Tibial nerve (tissue), 4 donors: ENCODE measurements at places on chromosomes 16 and 17. TPM values are rescaled to one million over a fixed set of nuclear protein-coding genes. Genes with fewer than 3 reads are reported as not detected.
A peak's percentile ranks its signal among the peaks of the same experiment; 100 is the strongest.

DNA sequence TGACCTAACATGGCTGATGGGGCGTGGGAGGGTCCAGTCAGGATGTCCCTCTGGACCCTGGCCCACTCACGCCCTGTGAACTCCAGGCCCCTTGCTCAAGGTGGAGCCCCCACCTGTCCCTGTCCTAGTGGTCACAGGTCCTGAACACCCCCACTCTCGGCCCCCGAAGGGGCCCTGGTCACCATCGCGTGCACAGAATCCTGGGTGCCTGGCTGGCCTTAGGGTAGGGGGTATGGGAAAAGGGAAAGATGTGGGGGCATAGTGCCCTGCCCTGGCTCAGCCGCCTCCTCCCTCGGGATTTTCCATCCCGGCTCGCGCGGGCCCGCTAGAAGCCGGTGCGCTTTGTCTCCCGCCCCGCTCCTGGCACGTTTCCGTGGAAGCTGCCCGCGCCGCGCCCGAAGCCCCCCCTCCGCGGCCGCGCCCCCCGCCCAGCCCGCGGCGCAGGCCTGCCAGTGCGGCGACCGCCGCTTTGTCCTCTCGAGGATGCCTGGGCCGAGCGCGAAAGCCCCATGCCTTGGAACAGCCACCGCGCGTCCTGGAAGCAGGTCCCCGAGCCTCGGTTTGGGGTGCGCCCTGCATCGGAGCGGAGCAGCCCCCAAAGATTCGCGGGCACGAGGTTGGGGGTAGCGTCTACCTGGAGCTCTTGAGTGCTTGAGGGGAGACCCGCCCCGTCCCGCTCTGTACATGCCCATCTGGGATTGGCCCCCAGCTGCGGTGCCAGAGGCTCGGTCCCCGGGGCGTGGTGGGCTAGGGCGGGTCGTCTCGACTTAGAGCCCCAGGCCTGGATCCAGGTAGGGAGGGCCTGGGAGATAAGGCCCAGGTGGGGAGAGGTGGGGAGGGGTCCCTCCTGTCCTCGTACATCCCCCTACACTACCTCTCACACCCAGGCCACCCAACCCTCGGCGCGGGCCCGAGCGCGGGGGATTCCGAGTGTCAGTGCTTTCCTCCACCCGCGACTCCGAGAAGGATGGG, 1.3 kb downstream of the SMPD3 start:
- DNase-seq: no peak

- DNase-seq: no peak
These were observed 1.5 kb downstream of the SNX29 start for GRCh38 chr16:11978080-11978479.

DNA sequence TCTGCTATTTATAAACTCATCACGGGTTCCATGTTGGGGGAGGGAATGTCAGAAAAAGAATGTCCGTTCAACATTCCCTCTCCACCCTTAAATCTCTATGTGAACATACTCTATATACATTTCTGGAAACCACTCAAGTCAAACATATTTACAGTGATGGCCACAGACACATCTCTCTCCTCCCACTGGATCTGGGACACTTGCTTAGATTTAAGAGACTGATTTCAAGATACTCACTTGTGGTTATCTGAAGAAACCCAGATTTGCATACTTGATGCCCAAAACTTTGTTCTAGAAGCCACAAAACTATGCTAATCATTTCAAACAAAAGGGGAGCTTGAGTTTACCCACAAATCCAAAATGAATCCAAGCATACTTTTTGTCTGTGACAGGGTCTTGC, 182.9 kb upstream of the SOX9 start:
- DNase-seq: no peak

Gene LASP1
- total RNA-seq: 110 TPM

- DNase-seq: no peak
These were observed 245.5 kb downstream of the STX8 start for GRCh38 chr17:9330141-9330540.

GRCh38 chr16:14375132-14375491, 254.9 kb downstream of the PARN start:
- DNase-seq: no peak

DNA sequence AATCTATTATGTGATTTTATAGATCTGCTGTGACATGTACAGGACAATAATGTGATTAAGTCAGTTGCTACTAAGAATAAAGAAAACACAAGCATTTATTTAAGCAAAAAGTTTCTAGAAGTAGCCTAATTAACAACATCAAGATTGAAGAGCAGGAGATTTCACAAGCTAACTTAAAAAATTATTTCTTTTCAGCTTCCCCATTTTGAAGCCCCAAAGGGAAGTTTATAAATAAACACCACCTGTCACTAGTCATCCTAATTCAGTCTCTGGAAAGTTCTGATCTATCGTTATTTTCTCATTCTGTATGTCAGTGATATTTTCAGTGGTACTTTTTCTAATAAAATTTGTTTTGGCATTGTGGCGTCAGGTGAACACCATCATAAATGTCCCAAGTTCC, 8.3 kb downstream of the CAPNS2 start:
- no peak for DNase-seq

- DNase-seq: no peak
These were observed 585 bp downstream of the MT2A start for GRCh38 chr16:56608876-56609462.

- no peak for DNase-seq
These were observed 26.8 kb downstream of the GP2 start for GRCh38 chr16:20300312-20301097.

- peak; percentile 68 for DNase-seq
These were observed 15.2 kb downstream of the KRT23 start for GRCh38 chr17:40922239-40922638.

Gene SLC13A2
- total RNA-seq: not detected

DNA sequence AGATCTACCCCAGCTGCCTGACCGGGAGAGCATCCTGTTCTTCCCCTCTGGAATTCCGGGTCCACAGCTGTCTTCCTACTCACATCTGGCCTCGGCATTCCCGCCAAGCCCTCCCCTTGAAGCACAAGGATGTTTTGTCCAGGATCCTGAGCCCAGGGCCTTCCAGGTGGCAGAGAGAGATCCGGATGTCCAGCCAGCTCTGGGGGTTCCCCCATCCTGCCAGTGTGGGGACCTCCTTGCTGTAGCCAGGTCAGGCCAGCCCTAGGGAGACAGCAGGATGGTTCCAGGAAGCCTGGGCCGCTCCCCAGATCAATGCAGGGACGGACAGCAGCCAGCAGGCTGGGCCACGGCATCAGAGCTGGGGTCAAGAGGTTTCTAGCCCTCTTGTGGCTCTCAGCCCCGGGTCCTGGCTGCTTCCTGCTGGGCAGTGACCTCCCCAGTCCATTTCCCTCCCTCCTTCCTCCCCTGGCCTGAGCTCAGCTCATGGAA, 55.3 kb downstream of the SOCS3 start:
- peak; percentile 72 for DNase-seq

- no peak for DNase-seq
These were observed 21.6 kb downstream of the CCDC182 start for GRCh38 chr17:57723427-57724025.

DNA sequence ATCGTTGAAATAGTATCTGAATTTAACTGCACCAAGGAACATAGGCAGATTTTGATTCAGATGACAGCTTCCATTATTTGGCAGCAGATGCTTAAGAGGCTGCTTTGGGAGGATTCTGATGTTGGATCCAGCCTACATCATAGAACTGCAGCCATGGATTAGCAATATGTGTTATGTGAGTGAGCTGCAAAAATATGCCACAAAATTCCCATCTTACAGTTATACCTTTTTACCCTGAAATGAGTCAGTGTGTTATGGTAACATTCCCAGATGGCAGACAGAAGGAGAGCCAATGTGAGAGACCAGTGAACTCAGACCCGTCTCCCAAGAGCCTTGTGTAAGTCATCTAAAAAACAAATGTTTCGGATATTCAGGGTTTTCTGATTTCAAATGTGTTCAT, 206.1 kb downstream of the CDH13 start:
- no peak for DNase-seq

GRCh38 chr16:53673189-53673588, 30.5 kb downstream of the RPGRIP1L start:
- DNase-seq: no peak

DNA sequence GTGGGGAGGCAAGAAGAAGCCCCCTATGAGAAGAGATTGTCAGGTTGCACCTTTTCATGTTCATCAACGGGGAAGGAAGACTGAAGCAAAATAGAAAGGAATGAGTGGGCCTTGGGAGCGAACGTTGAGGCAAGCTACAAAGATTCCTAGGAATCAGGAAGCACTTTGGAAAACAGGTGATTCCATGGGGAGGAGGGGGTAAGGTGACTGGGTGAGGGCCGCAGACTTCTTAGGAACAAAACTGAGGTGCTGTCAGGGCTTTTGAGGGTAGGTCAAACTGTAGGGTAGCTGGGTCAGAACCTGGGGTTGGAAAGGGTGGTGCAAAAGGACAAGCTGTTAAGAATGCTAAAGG, 528 bp downstream of the ITFG1 start:
- no peak for DNase-seq

- no peak for DNase-seq
These were observed 397.4 kb downstream of the NPIPA8 start for GRCh38 chr16:17939122-17939536.

- DNase-seq: no peak
These were observed 21.9 kb upstream of the NXPH3 start for GRCh38 chr17:49553676-49554335.

Gene GP2
- 2.9 TPM for total RNA-seq

Gene PABPN1L
- total RNA-seq: not detected

DNA sequence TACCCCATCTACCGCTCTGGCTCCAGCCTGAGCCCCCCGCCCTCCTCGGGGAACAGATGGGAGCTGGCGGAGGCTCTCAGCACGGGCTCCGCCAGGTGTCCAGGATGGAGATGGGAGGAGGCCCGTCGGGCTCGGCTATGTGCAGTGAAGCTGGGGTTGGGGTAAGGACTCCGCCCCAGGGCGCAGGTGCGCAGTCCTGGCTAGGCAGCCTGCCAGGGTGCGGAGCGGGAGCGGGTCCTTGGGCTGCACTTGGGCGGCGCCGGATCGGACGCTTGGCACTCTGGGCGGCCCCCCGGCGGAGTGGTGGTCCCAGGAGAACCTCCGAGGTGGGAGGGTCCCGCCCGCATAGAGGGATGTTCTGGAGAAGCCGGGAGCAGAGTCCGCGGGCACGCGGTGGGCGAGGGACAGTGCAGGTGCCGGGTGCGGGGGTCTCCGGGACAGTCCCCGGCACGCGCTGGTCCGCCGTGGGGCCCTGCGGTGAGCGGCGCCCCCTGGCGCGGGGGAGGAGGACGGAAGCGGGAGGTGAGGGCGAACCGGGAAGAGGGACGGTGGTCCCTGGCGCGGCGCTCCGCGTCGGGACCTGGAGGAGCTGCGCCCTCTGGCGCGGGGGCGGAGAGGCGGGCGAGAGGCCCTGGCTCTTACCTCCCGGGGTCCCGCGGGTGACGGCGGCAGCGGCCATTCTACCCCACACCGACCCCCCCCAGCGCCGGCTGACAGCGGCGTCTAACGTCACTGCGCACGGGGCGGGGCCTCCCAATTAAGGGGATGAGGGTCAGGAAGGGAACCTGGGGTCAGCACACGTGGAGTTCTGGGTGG, at the start of gene CAMTA2:
Gene CAMTA2, minus strand, starts transcription at position 725 of the 816 bp plus-strand sequence. CDS start 1,453 bp downstream, outside the sequence.
- peak; percentile 89 for DNase-seq

Gene CLEC3A
- total RNA-seq: not detected

GRCh38 chr17:49101054-49101534, 31.5 kb upstream of the B4GALNT2 start:
- no peak for DNase-seq

DNA sequence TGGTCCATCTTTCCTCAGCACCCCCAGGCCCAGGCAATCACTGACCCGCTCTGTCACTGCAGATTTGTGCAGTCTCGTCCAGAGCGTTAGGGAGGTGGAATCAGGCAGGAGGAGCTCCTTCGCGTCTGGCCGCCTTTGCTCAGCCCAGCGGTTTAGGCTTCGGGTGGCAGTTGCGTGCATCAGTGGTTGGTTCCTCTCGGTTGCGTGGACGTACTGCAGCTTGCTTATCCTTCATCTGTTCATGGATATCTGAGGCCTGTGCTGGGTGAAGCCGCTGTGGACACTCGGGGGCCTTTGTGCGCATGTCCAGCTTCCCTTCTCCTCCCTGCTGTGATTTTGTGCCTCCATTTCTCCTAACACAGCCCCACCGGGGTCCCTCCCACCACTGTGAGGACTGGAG, 4.7 kb upstream of the P2RX1 start:
- no peak for DNase-seq

DNA sequence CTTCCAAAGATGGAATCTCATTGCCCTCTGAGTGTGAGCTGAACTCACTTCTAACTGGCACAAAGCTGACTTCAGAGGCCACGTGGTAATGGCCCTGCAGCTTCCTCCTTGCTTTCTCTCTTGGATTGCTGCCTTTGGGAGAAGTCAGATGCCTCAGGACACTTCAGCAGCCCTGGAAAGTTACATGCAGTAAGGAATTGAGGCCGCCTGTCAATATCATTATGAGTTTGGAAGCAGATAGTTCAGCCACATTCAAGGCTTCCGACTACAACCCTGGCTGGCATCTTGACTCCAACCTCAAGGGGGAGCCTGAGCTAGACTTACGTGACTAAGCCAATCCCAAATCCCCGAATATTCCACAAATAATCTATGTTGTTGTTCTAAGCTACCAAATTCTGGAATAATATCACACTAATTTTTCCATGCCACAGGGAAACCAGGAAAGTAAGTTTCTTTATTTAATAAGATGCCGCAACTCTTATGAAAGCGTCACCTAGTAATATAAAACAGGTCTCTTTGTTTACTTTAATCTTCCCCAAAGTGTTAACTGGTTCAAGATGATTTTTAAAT, 13.6 kb downstream of the CEP20 start:
- peak; percentile 35 for DNase-seq

GRCh38 chr17:31397256-31397939, 5.9 kb downstream of the RAB11FIP4 start:
- no peak for DNase-seq

- no peak for DNase-seq
These were observed 18.5 kb downstream of the SEC14L5 start for GRCh38 chr16:4976611-4977145.

DNA sequence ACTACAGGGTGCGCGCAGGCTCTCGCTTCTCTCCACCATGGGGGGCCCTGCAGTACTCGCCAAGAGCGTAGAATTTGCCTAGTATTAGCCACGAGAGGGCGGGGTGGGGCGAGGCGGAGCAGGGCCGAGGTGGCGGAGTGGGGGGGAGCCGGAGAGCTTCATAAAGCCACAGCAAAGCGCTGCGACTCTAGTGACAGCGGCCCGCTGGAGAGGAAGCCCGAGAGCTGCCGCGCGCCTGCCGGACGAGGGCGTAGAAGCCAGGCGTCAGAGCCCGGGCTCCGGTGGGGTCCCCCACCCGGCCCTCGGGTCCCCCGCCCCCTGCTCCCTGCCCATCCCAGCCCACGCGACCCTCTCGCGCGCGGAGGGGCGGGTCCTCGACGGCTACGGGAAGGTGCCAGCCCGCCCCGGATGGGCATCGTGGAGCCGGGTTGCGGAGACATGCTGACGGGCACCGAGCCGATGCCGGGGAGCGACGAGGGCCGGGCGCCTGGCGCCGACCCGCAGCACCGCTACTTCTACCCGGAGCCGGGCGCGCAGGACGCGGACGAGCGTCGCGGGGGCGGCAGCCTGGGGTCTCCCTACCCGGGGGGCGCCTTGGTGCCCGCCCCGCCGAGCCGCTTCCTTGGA, at the start of gene TBX21:
Gene TBX21, plus strand, starts transcription at position 190 of the 627 bp plus-strand sequence. Its CDS starts 219 bp downstream, at position 409.
- no peak for DNase-seq

Gene MT1A
- not detected for total RNA-seq
